ENCODE measurements at places on chromosomes 5 and 9.

DNA sequence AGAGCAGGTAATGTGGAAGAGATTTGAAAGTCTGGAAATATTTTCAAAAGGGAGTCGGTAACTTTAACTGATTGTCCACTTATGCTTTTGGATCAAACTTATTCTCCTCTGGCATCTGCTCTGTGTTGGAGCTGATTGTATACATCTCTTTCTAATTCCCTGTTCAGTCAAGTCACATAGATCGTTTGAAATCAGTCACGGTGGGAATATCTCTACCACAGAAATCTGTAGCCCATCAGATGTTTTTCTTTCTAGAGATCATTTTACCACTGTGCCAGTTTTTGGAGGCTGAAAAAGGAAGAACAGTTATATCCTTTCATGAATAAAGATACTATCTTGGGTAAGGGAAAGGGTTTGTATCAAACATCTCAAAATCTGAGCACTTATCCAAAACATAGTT, 1853.3 kb downstream of the EFNA5 start:
- DNase-seq = no peak

GRCh38 chr5:72463449-72464052, 43.7 kb downstream of the ZNF366 start:
- DNase-seq = no peak

GRCh38 chr5:159135896-159136531, 36.3 kb upstream of the EBF1 start:
- DNase-seq = no peak

DNA sequence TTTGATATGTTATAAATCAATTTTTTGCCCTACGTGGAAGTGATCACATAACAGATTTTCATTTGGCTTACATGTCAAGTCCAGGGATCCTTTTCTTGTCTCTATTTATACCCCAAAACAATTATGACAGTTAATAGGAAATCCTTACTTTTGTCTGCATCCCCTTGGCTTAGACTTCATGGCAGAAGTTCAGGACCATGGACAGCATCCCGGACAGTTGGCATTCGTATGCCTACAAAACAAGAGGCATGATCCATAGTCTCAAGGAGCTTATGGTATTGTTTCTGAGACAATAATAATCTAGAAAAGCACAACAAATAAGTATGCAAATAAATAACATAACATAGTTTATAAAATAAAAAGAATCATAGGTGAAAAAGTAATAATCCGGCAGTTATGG, 214.3 kb upstream of the GRIA1 start:
- DNase-seq = no peak

DNA sequence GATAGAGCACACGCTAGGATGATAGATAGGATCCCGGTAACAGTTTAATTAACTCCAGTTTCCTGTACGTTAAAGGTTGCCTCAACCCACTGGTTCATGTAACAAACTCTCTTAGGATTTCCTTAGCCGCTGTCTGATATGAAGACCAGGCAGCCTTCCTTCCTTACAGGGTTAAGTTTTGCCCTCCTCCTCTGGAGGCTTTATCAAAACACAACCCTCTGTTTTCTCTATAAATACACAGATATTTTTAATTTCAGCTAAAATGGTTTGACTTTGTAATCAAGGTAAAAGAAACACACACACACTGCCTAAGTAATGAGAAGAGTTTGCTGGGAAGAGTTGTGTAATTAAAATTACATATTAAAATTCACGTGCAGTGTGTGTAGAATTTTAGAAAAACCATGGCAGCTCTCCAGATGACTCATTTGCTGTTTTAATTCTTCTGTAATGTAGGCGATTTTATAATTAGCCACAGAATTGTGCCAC, 369.8 kb downstream of the CSNK1G3 start:
- no peak for DNase-seq

- no peak for DNase-seq
Measured at GRCh38 chr9:75812141-75812540, 78.3 kb upstream of the PCSK5 start.

DNA sequence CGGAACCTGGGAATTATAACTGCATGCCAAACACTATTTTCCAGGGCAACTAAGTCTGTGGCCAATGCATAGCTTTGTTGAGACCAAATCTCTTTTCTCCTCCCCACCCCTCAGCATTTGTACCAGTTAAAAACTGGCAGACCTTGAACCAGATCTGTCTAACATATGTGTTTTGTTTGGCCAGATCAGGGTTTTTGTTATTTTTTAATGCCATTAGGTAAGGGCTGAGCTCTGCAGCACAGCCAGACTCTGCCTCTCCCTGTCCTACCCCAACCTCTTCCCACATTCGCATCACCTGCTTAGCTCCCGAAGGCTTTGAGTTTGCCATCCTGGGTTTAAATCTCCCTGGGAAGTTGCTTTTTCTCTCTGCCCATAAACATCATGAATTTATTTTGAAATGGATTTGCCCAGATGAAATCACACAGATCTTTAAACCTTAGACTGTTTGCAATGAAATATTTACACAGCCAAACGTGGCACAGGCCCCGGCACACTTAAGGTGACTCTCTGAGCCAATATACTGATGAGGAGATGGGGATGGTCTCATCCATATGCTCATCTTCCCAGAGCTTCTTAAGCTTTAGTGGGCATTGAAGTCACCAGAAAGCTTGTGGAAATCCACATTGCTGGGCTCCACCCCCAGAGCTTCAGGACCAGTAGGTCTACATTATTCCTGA, 54.0 kb upstream of the ALDH1B1 start:
- DNase-seq = no peak

DNA sequence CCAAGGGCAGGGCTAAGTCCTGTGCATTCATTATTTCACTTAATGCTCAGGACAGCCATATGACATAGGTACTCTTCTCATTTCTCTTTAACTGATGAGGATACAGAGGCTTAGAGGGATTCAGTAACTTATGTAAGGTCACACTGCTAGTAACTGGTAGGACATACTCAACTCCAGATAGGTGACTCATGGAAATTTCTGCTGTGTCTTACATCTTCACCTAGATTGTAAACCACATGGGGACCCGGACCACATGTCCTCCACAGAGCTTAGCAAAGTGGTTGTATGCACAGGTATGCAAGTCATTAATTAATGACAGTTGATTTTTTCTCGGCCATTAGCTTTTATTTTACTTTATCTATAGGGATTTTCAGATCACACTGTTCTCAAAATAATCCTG, 29.3 kb downstream of the SLC1A1 start:
- no peak for DNase-seq

DNA sequence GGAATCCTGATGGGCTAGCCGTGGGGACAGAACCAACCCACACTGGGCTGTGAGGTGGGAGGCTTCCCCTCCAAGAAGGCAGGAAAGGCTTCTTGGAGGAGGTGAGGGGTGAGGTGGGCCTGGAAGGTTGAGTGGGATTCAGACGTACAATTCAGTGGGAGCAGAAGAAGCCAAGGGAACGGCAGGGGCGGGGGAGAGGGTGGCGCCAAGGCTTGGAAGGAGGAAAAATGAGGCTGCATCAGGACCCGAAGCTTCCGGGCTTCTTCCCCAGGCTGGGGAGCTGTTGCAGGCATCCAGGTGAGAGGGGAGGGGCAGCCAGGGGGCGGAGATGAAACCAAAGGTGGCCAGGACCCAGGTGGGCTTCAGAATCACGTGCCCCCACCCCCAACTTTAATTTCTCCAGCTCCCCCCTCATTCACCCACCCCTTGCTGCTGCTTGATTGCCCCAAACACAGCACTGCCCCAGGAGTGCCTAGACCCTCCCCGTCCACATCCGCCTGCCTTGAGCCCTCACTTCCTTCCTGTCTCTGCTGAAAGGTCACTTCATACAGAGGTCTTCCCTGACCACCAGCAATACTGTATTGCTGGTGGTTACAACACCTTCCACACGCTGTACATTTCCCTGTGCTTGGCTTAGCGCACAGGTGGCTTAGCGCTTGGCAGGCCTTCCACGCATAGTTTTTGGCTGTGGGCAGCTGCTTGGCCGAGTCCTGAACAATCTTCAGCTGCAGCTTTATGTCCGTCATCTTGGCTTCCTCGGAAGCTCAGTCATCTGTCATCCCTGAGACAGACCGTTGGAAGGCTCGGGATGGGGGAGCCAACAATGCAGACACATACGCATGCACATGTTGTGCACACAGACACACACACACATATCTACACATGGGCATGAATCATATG, 193.5 kb downstream of the RGS3 start:
- no peak for DNase-seq

DNA sequence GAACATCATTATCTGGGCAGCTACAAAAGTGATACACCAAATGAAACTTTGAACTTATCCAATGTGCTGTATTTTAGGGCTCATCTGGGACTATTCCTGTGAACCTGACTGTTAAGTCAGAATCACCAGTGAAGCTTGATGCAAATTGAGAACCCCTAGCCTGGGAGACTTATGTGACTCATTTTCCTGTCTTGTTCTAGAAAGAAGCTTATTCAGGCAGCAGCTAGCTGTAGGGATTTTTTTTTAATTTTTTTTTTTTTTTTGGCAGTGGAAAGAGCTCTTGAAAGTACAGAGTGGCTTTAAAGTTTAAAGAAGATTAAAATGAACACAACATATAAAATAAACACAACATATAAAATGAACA, 81.1 kb upstream of the TNFAIP8 start:
- DNase-seq = no peak

DNA sequence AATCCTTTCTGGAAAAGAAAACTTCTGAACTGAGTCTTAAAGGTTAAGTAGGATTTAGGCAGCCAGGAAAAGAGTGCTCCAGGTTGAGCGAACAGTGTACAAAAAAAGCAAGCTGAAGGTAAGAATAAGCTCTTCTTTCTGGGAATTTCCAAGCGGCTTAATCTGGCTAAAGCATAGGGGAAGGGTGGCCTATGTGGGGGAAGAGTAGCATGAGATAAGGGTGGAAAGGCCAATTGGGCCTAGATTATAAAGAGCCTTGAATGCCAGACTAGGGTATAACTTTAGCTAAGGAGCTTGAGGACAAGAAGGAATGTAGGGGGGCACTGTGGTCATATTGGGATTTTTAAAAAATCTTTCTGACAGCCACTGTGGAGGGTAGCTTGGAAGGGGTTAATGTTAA, 37.3 kb upstream of the NR5A1 start:
- DNase-seq = no peak

DNA sequence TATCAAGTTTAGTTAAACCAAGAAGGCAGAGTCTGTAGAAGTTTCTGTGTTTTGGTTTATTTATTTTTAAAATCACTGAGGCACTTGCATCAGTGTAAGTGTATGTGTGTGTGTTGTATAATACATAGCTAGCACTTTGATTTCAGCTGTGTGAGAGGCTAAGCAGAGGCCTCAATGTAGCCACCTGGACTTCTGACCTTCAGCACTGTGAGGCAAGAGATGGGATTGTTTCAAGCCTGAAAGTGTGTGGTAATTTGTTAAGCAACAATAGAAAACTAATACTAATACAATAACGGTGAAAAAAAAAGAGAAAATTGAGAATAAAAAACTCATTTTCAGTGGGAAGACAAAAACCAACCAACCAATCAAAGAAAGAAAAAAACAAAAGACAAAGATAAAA, 327.3 kb downstream of the CDH18 start:
- no peak for DNase-seq

DNA sequence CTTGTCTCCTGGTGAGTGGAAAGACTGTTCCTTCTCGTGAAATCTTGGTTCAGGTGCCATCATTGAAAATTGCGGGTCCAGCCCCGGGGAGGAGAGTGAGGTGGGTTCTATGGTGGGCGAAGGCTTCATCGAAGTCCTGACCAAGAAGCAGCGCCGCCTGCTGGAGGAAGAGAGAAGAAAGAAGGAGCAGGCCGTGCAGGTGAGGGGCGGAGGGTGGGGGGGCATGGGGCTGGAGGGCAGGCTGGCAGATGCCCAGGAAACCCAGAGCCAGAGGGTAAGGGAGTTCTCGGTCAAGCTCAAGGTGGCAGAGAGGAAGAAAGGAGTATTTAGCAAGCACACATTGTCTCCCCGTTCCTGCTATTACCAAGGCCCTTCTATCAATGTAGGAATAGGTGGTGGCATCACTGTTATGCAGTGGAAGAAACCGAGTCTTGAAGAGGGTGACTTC, 24.3 kb upstream of the POMT1 start:
- no peak for DNase-seq

GRCh38 chr9:96596601-96597111, 23.0 kb downstream of the CDC14B start:
- DNase-seq = no peak

DNA sequence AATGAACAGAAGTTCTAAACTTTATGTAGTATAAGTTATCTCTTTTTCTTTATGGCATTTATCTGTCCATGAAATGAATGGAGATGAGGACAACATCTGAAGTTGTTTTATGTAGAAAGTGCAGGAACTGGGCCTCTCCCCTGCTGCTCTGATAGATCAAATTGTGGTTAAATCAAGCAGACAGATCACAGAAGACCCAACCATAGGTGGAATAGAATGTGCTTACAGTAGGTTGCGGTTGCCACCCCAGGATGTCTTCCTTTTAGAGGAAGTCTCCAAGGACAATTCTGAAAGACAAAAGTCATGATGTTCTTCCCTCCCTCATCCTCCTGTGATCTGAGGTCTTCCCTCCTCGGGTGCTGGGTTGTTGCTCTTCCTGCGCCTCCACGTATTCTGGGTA, 12.9 kb downstream of the RASGRF2 start:
- no peak for DNase-seq

DNA sequence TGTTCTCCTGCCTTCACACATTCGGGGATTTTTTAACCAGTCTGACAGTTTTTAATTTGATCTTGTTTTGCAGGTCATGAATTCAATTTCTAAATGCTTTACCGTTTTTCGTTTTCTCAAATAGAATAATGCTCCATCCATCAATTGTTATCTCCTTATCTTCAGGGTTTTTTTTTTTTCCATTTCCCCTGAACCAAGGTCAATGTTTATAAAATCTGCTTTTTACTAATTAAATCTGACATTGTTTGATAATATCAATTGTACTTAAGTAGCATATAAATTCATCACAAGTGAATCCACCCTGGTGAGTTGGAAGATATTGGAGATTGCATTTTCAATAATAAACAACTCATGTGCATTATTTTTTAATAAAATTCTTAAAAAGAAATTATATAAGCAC, 2004.6 kb upstream of the WWC1 start:
- DNase-seq = no peak

Data from type B pancreatic cell (in vitro differentiated cells).